ENCODE measurements at places on chromosomes 12 and 14. TPM values are rescaled to one million over a fixed set of nuclear protein-coding genes. Genes with fewer than 3 reads are reported as not detected.

Gene REC8
- 10.0 TPM for polyA plus RNA-seq

Gene GLT8D2
- 1.6 TPM for polyA plus RNA-seq

Gene CMKLR1
- polyA plus RNA-seq: 0.24 TPM

Gene DEPDC4
- 0.59 TPM for polyA plus RNA-seq

Gene C12orf60
- polyA plus RNA-seq: 0.33 TPM

Gene TMEM132C
- 0.43 TPM for polyA plus RNA-seq
